GM20000 (cell line): ENCODE measurements at places on chromosomes 3 and 15.

DNA sequence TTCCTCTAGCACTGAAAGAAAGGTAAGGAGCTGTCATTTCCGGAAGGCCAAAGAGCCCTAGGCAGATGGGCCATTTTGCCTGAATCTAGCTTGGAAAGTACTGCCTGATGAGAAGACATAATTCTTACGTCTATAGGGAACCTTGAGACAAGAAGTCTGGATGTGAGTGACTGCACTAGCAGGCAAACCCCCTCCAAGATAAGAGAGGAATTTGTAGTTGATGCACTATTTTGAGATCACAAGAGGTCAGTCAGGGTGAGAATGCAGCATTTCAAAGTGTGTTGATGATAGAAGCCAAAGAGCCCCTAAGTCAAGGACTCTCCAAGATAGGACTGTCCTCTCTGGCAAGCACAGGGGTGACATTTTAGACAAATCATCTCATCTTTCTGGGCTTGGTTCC lies 99.2 kb downstream of the HES1 start:
- DNase-seq, result no peak

DNA sequence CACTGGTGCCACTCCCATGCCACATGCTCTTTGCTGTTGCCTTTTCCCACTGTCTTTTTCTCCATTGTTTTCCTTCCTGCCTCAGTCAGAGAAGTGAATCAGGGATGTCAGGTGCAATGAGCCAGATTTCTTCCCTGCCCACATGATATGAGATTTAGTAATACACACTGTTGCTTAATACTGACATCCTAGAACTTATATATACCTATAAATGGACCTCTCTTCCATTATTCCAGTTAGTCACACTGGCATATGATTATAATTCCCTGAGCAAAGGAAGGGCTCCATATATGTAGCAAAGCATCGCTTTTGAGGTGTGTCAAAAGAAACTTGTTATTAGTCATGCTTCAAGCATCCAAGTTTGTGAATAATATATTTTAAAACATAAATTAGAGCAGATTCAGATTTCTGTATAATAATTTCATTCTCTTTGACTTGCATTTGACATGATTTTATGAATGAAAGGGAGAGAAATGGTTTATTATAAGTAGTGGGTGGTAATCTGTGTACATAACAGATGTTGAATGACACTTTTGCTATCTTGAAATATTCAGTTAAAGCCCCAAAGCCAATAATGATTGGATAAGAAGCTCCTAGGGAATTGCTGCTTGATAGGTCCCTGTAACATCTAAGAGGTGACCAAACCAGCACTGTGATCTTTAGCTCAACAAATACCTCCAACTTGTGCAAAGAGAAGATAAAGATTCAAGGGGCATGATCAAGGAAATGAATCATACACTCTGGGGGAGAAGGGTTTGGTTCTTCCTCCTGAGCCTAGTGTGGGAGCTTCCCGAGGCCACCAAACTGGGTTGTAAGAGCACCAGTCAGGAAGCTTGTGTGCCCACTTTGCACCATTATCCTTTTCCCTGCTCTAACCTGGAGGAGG lies 48.6 kb downstream of the CHST2 start:
- DNase-seq, result no peak

- no peak for DNase-seq
Measured at GRCh38 chr3:158107605-158108444, 1.6 kb upstream of the SHOX2 start.

DNA sequence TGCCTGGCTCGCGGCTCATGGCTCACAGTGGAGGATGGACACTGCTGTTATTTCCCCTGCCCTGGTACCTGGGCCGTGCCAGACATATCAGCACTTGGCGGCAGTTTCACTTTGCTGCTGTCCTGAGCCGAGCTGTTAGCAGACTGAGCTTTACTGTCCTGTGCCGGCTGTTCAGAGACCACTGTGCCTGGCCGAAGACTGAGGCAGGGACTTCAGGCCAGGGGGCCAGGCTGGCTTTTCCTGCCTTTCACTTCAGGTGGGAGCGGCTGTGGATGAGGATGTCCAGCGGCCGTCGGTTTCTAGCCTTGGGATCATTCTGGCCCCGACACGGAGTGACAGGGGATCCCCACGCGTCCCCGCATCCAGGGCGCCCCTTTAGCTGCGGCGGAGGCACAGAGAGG lies 1.1 kb downstream of the ATP10A start:
- no peak for DNase-seq

DNA sequence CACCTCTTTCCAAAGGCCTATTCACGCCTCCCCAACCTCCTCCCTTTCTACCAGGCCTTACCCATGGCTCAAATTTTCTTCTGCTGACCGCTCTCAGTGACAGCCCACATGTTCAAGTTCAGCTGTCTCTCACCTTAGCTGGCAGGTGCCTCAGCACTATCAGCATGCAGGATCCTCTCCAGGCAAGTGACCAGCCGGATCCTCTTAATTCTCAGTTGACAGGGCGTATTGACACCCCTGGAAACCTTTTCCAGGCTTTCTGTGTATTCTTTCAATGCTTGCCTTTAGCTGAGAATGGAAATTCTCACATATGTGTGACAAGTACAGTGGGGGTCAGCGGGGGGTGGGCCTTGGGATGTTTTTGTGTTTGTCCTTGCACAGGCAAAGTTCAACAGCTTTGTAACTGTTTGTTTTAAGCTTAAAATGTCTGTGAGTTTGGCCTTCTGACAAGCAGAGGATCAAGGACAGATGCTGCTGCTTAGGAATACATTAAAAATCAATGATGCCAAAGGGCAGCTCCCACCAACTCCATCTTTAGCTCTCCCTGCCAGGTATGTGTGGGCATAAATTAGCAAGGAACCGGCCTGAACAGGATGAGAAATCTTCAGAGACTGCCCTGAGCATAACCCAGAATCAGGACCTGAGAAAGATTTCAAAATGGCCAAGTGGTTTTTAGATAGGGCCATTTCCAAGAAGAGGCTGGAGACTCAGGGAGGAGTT lies 17.4 kb upstream of the BDH1 start:
- DNase-seq, result no peak

DNA sequence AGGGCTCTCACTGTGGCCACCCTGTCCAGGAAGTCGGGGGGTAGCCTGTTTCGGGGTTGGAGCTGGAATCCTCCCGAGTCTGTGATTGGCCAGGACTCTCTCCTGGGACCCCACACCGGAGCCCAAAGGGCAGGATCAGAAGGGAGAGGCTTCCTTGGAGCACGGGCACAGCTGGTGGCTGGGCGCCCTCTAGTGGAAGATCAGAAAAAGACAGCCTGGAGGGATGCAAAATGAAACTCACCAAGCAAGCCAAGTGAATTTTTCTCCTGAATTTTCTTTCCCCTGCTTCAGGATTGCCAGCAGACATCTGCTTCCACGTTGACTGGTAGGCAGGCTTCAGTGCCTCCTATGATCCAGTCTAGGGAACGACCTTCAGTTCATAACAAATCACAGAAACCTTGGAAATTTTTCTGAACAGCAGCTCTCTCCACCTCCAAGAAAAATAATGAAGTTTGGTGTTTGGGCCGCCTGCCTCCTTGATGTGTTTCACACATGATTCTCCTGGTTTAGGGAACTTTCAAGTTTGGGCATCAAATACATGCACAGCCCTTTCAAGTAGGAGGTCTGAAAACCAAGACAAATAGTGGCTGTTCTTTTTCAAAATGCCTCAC lies 224.6 kb downstream of the VPS13C start:
- peak; percentile 62 for DNase-seq

DNA sequence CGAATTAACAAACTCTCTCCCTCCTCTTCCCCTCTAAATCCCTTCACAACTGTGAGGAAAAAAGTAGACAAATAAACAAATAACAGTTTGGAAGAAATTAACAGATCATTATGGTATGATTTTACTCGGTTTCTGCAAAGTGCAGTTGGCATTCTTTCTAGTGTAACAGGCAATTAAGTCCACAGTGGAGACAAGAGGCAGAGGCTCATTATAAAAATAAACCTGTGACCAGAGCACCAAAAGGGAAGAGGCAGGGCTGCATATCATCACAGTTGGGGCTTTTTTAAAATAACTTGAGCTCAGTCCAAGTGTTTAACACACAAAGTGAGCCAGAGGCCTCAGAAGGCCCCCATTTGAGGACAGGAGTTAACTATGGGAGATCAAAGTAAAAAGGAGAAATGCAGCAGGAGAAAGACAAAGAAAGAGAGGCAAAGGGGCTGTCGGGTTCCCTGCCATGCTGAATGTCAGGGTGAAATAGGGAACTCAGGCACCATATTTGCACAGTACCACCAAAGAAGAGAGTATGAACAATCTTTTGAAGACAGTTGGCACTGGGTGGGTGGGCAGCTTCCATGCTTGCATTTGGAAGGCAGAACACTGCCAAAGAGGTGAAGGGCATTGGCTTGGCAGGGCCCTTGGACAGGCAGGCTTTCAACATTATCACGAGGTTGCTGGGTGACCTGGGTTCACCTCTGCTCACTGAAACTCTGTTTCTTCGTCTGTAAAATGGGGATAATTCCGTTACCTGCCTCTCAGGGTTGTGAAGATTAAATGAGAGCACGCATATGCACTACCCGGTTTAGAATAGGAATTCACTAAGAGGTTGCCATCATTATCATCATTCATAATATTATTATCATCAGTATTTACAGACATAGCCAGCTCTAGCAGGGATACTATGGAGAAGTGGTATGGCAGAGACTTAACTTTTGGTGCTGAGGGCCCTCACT lies 134.5 kb downstream of the MEX3B start:
- DNase-seq, result no peak
